ENCODE measurements at places on chromosomes 6 and 20.

DNA sequence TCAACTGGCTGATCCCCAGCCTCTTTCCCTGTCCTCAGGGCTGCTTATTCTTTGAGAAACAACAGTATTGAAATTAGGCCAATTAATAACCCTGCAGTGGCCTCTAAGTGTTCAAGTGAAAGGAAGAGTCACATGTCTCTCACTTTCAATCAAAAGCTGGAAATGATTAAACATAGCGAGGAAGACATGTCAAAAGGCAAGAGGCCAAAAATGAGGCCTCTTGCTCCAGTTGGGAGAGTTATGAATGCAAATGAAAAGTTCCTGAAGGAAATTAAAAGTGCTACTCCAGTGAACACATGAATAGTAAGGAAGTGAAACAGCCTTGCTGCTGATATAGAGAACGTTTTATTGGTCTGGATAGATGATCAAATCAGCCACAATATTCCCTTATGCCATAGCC lies 131.5 kb downstream of the MACROD2 start:
- DNase-seq: no peak

DNA sequence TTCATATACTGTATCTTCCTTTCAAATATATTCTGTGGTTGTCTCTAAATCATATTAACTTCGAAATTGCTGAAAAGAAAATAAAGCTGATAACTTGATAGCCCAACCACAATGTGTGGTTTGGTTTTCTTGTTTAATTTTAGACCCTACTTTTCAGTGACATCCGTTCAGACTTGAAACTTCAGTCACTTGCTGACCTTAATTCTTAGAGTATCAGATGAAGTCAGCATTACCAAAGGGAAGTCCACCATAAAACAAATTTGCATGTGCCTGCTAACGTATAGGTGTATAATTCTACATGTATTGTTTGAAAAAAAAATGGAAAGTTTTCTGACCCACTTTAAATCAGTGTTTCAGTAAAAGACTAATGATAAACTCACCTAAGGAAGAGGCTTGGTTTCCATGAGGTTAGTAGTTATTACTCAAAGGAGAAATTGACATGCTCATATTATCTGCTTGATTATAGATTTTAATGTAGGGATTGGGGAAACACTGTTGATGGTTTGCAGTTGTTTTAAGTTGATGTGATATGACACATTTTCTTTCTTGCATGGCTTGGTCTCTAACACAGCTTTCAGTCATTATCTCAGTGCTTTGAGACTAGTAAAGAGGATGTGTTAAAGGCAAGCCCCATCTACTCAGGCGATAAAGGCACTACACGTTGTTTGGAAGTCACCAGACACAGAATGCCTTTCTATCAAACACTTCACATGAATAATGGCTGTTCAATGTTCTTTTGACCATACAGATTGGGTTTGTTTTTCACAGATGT lies 5.2 kb upstream of the IL17A start:
- no peak for DNase-seq

GRCh38 chr6:106732376-106732940 lies 103.1 kb downstream of the QRSL1 start:
- DNase-seq: no peak

- peak; percentile 31 for DNase-seq
These were observed 56.4 kb downstream of the B4GALT5 start for GRCh38 chr20:49657118-49657901.

DNA sequence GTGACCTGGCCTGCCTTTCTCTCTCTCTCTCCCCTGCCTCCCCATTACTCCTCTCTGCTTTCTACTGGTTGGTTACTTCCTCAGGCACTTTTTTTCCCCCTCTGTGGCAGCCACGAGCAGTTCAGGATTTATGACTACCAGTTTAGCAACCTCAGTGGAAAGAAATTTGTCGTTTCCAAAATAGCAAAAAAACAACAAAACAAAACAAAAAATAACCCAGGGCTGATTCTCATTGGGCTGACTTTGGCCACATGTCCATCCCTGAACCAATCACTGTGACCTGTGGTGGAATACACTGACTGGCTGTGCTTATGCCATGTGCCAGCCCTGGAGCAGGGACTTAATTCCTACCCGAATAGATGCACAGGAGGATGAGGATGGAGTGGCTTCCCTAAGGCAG lies 137.4 kb downstream of the TFAP2C start:
- DNase-seq: no peak

GRCh38 chr20:46400828-46401477 lies 5.5 kb downstream of the ELMO2 start:
- peak; percentile 51 for DNase-seq

DNA sequence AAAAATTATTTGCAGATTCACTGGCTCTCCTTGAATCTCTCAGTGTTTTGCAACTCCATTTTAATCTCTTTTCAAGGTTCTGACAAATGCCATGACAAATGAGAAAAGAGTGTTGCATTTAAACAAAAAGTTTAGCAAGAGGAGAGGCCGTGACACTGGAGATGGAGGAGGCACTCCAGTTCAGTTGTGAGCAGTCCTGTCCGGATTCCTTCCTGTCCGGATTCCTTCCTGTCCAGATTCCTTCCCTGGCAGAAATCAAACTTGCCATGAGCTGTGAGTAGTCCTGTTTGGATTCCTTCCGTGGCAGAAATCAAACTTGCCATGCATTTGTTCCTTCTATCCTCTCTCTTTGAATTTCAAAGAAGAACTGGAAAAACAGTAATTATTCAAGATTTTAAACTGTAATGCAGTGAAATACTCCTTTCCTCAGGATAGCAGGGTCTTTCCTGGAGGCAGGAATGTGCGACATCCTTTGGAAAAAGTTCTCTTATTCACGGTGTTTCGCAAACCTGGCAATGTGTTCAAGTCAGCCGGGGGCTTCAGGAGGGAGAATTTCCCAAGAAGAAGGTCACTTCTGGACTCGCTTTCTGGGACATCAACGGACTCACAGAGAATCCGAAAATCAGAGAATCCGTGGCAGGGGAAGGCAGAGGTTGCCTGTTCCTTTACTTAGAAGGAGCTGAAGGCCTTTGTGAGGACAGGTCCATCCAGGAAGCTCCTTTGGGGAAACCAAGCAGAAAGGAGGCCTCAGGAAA lies 48.7 kb upstream of the DACT2 start:
- no peak for DNase-seq

DNA sequence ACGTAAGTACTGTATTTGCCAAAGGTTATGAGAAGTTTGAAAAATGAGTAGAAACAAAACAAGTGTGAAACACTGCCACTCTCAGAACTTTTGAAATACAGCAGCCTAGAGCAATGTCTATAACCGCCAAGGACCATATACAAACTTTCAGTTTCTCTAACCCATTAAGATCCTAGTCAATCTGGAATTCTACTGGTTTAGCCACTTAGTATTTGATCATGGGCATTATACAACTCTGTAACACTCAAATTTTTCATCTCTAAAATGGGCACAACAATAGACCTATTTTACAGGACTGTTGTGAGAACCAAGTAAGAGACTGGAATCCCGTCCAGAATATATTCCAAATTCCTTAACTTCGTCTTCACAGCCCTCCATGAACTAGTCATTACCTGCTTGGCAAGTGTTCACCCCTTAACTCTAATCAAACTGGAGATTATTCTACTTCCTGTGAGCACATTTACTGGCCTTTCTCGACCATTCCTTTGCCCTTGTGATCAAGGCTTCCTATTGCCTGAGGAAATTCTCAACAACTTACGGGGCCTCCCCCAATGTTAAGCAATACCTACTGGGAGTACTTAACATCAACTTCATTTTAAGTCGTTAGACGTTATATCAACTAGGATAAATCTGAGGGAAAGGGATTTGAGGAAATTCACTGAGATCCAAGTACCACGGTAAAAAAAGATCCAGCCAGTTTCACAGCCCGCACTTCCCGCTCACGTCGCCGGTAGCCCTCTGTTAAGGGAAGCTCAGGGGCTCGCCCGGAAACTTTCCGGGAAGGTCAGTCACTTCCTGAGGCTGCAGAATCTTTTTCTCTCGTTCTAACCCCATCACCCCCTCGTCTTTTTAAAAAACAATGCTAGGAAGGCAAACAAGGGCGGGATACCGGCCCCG lies 1.1 kb downstream of the EIF2S2 start:
- peak; percentile 13 for DNase-seq

DNA sequence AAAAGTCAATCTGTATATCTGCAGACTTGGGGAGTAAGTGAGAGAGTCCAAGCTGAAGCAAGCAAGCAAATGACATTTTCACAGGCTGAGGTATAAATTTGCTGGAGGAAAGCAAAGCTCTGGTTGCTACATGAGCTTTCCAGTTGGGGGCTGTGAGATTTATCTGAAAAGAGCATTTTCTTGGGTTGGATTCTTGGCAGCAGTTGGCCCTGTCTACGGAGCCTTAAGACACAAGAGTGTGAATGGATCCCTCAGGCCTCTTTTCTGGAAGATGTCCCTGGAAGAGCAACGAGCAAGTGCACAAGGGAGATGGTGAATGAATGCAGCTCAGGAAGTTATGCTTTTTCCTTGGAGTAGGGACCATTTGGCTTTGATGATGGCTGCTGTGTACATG lies 30.8 kb downstream of the ISM1 start:
- no peak for DNase-seq

GRCh38 chr20:58140787-58141425 lies 87.5 kb downstream of the ANKRD60 start:
- no peak for DNase-seq

DNA sequence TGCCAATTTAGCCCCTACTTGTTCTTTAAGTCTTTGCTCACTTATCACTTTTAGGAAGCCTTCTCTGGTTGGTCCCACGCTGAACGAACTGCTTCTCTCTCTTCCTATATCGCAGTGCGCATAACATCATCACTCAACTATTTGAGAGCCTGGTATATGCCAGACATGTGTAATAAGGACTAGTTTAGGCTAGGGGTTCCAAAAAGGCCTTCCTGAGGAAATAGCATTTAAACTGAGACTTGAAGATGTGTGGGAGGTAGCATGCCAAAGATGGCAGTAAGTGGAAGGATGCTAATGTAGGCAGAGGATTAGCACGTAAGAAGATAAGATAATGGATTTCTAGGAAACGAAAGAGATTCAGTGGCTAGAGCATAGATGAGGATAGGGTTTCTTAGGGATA lies 4.8 kb downstream of the CCDC28A start:
- DNase-seq: no peak

GRCh38 chr6:145960918-145961589 lies 3.1 kb downstream of the SHPRH start:
- no peak for DNase-seq

- no peak for DNase-seq
These were observed 18.4 kb downstream of the PKIG start for GRCh38 chr20:44600758-44601201.

GRCh38 chr6:13252790-13253189 lies 75.5 kb downstream of the TBC1D7 start:
- DNase-seq: no peak

GRCh38 chr6:33771146-33772081 lies 17.5 kb downstream of the LEMD2 start:
- peak; percentile 99 for DNase-seq

DNA sequence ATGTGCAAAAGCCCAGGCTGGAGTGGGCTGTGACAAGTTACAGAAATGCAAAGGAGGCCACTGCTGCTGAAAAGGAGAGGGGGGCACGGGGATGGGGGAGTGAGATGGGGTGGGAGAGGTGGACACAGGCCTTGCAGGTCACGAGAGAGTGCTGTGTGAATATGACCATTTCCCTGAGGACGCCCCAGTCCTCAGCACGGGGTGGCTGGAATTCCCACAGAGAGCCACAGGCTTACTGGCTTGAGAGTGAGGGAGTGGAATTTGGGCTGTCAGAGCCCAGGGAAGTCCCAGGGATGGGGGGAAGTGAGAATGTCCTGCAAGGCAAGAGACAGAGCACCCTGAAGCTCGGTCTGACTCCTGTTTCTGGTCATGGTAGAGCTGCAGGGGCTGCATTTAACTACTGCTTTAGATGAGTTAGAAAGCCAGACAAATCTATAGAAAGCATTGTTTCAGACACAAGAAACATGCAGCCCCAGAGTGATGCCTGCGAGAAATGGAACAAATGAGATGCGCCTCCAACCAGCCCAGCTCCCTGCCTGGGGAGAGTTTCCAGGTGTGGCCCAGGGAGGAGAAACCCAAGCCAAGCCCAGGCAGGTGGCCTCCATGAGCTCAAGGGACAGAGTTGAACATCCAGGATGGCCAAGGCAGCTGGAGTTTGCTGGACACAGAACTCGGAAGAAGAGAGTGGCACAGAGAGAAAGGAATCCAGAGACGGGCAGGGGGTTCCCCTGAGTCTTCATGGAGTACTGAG lies 30.5 kb downstream of the NPEPL1 start:
- DNase-seq: no peak

DNA sequence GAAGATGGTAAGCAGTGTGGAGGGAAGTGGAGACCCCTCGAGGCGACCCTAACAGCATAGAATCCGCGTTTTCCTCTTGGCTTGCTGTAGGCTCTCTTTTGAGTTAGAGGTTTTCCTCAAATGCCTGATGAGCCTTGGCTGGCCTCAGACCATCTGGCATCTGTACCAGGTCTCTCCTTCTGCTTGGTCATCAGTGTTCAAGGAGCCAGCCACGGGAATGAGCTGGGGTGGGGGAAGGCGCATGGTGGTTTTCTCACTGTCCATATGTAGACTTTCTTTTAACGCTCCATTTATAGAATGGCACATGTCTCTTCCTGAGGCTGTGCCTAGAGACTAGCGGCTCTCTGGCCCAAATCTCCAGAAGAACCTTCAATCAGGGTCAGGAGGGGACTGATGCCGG lies 8.1 kb upstream of the GUCA1A start:
- no peak for DNase-seq

- no peak for DNase-seq
These were observed 205.5 kb downstream of the TFAP2B start for GRCh38 chr6:51024126-51024525.

DNA sequence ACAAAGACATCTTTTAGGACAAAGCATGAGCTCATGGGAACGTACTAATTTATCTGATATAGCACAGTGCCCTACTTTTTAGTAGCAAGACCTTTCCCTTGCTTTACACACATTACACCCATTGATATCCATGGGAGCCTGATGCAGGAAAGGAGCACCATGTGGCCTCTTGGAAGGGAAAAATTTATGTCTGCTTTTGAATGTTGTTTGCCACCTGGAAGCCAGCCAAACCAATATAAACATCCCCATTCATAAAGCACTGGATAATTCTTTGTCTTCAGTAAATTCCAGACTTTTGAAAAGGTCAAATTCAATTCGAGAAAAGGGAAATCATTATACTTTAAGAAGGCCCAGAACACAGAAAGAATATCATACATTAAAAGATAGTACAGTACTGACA lies 152.3 kb upstream of the BEND6 start:
- peak; percentile 65 for DNase-seq

DNA sequence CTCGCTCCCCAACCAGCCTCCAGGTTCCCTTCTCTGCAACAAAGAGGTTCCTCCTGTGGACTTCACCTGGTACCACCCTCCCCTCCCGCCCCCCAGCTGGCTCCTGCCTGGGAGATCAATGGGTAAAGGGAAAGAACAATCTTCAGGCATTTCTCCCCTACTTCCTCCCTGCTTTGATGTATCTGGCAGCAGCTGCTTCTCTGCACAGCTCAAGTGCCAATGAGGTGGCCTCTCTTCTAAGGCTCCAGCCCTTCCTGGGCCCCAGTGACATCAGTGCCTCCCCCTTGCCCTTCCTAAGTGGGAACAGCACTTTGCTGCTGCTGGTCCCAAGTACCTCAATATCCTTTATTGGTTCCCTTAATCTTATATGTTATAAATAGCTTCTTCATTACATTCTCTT lies 23.5 kb downstream of the MOCS1 start:
- DNase-seq: no peak
